ENCODE measurements at places on chromosomes 2 and 18.
A peak's percentile ranks its signal among the peaks of the same experiment; 100 is the strongest.

DNA sequence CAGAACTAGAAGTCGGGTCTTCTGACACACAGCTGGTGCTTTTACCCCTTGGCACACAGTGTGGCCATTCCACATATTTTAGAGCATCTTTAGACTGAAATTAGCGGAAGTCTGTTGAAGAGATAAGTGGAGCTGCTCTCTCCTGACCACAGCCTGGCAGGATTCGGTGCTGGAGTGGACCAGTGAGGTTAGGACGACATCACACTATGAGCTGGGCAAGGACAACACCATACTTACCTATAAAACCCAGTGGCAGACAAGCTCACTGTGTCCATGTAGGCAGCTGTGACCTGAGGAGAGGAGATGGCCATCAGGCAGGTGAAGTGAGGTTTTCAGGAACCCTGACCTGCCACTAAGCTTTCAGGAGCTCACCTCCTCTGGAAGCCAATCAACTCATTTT, 70.1 kb downstream of the XDH start:
- DNase-seq = no peak

GRCh38 chr18:57134618-57135135, 12.2 kb upstream of the BOD1L2 start:
- no peak for DNase-seq

DNA sequence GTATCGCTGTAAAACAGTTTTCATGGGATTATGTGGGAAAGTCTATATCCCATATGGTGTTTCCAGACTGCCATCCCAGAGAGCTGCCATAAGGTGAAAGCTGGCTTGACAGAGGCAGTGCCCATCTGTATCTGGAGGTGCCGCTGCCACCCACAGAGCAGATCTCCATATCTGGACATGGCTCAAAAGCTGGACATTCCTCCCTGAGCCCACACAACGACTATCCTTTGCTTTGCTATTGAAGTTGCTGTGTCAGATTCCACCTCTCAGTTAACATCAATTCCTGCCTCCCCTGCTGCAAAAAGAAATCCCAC, 55.2 kb downstream of the RND3 start:
- no peak for DNase-seq

DNA sequence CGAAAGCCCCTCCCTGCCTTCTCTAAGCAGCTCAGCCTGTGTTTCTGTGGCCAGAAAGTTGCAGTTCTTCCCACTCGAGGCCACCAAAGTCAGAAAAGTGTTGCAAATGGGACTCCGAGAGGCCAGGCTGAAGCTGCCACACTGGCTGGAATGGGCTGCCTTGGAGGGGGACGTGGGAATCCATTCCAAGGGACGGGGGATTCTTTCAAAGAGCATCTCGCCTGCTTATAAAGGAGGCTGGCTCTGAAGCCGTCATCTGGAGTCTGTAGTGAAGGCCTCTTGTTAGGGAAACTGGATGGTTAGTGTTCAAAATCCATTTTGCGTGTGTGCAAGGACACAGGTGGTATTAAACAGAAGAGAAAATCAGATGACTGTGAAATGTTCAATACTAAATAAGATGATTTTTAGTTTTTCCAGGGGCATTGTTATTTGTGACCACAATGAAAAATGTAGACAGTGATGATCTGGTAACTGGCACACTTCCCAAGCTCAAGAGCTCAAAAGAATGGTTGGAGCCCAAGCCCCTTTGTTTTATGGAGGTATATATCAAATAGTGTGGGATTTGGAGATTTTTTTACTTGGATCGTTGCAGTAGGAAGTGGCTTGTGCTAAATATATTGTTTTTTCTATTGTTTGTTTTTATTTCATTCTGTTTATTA, 782 bp downstream of the FAM228B start:
- DNase-seq = peak; percentile 1

- DNase-seq = no peak
Measured at GRCh38 chr2:121386102-121386501, 101.1 kb upstream of the TFCP2L1 start.

DNA sequence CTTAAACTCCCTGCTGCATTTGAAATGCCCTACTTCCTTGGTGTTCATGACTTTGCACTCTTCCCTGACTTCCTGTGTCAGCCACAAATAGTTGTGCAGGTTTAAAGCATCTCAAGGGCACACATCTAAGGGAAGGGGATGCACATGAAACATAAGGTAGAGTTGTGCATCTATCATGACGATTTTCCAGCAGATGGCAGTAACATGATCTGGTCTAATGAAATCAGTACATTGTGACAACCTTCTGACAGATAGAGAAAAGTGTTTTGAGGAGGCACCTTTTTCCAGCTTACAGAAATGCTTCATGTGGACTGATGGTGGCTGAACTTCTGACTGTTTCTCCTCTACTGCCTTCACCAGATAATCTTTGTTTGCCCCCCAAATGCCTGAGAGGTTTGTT, 238.9 kb downstream of the XIRP2 start:
- DNase-seq = no peak

DNA sequence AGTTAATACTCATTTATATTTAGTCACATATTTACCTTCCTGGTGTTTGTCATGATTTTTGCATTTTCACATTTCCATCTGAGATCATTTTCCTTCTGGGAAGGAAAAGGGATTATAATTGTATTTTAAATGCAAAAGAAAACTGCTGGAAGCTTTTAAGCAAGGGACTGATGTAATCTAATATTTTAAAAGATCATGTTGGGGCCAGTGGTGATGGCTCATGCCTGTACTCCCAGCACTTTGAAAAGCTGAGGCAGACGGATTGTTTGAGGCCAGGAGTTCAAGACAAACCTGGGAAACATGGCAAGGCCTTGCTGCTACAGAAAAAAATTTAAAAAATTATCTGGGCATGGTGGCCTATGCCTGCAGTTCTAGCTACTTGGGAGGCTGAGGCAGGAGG, 149.0 kb downstream of the MIB1 start:
- no peak for DNase-seq

DNA sequence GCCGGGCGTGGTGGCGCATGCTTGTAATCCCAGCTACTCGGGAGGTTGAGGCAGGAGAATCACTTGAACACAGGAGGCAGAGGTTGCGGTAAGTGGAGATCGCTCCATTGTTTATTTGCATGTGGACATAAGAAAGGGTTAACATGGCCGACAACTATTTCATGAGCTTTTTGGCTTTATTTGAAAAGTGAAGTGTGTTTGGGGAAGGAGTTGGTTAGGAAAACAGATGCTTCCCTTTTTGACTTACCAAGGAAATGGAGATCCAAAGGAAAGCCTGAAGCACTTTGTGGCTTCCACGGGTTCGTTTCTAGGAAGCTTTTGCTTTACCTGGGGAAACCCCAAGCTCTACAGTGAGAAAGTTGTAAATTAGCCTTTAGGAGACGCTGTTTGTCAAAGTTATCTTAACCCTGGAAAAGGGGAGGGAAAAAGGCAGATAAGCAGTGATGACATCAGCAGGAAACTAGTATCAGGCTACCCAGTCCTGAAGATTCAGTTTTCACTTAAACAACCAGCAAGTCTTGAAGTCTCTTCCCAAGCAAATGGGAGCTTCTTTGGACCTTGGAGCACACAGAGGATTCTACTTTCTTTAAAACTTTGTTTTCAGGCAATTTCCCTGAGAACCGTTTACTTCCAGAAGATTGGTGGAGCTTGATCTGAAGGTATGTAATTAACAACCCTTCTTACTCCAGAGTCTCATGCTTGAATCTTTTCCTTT, at the start of gene CASP10:
Gene CASP10, plus strand, starts transcription at position 492 of the 715 bp plus-strand sequence. CDS start 2,637 bp downstream, outside the sequence.
- peak; percentile 81 for DNase-seq

GRCh38 chr2:239252801-239253200, 148.0 kb downstream of the HDAC4 start:
- DNase-seq = no peak

DNA sequence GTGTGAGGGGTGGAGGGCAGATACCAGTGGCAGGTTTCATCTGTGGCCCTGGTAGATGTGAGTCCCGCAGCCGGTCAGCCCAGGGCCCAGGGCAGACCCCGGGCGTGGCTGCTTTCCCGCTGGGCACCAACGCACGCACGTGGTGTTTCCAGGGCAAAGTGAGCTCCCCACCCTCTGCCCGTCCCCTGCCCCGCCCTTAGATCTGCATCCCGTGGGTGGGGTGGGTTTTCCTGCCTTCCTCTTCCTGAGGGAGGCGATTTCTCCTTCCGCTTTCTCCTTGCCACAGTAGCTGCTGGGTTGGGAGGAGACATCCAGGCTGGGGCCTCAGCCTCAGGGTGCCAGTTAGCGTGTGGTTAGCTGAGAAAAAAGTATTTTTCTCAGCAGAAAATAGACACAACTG, 49.6 kb downstream of the ODC1 start:
- no peak for DNase-seq

DNA sequence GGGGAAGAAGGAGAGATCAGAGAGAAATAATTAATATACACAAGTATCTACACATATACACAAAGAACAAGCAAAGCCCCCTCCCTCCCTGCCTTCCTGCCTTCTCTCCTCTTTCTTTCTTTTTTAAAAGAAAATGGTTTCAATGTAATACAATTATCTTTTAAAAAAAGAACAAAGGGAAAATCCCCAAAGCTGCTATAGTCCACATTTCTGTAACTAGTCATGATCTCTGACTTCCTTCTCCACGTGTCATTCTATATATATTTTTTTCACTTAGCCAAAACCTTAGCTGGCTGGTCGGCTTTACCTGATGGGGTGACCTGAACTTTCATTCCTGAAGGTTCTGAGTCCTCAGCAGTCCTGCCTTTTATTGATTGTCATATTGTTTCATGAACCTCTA, 44.3 kb downstream of the MAP3K20 start:
- no peak for DNase-seq

Measured in CD4-positive, alpha-beta T cell treated with Interleukin-2 at 100 ng/mL for 4 hours (primary cell).